IPS DF 6.9 (cell line): ENCODE measurements at places on chromosomes 3 and 15.

- no peak for DNase-seq
Observed at GRCh38 chr3:178369006-178369405, 167.2 kb upstream of the KCNMB2 start.

DNA sequence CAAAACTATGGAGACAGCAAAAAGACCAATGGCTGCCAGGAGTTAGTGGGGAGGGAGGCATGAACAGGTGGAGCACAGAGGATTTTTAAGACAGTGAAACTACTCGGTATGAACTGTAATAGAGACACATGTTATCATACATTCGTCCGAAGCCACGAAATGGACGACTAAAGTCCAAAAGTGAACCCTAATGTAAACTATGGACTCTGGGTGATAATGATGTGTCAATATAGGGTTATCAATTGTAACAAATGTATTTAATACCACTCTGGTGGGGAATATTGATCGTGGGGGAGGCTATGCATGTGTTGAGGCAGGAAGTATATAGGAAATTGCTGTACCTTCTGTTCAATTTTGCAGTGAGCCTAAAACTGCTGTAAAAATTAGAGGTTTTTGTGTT, 107.0 kb downstream of the CPN2 start:
- no peak for DNase-seq

DNA sequence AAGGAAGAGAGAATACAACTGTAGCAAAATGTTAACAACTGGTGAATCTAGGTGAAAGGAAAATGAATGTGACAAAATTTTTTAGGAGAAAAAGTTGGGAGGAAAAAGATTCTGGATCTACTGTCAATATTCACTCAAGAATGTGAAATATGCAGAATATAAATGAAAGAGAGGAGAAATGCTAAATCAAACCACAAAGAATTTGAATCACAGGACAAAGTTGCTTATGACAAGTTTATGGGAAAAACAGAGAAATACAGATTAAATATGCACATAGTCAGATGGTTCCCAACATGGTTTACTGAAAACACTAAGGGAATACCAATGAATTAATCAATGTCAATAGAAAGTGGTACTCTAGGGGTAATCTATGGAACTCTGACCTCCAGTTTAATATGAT, 27.6 kb downstream of the C3orf33 start:
- DNase-seq = no peak

- no peak for DNase-seq
Observed at GRCh38 chr3:38925351-38925750, 109.3 kb upstream of the SCN10A start.

DNA sequence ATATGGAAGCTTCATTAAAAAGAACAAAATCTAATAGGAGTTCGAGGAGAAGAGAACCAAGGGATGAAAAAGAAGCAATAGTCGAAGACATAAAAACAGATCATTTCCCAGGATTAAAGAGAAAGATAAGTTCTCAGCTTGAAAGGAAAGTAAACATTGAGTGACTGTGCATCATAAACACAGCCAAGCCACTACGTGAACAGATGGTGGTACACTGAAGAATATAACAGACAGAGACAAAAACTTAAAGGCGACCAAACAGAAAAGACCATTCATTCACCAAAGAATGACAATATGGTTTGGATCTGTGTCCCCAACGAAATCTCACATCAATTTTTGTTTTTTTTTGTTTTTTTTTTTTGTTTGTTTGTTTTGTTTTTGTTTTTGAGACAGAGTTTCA, 210.8 kb upstream of the LINGO1 start:
- no peak for DNase-seq

DNA sequence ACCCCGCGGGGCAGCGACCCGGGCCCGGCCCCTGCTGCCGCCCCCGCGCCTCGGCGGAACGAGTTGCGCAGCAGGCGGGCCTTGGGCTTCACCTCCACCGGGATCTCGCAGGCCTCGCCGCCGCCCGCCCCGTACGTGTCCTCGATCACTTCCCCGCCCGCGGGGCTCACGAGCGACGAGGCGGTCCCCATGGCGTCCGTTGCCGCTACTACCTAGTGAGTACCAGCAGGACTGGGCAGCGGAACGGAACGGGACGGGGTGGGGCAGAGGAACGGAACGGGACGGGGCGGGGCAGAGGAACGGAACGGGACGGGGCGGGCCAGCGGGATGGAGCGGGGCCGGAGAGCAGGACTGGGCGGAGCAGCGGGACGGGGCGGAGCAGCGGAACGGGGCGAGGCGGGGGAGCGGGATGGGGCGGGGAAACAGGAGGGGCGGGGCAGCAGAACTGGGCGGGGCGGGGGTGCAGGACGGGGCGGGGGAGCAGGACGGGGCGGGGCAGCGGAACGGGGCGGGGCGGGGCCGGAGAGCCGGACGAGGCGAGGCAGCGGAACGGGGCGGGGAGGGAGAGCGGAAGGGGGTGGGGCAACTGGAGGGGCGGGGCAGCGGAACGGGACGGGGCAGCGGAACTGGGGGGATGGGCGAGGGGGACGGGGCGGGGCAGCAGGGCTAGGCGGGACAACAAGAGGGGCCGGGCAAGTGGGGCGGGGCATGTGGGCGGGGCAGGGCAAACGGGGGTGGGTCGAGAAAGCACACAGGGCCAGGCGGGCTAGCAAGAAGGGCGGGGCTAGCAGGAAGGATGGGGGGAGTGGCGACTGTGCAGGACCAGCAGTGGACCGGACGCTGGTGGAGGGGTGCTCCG, at the start of gene NPHP3:
Gene NPHP3, minus strand, starts transcription at position 245 of the 859 bp plus-strand sequence. Its CDS starts 54 bp downstream, at position 191.
- DNase-seq = no peak

DNA sequence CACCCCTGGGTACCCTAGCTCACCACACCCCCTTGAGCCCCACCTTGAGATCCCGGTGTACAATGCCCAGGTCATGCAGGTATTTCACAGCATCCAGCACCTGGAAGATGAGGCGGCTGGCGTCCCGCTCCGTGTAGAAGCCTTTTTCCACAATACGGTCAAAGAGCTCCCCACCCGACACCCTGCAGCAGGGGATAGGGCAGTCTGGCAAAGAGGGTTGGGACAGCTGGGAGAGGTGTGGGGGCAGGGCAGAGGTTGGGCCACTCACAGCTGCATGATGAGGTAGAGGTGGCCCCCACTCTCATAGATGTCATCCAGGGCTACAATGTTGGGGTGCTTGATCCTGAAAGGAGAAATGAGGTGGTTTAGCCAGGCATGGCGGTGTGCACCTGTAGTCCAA, 6.9 kb downstream of the CAMK1 start:
- no peak for DNase-seq

DNA sequence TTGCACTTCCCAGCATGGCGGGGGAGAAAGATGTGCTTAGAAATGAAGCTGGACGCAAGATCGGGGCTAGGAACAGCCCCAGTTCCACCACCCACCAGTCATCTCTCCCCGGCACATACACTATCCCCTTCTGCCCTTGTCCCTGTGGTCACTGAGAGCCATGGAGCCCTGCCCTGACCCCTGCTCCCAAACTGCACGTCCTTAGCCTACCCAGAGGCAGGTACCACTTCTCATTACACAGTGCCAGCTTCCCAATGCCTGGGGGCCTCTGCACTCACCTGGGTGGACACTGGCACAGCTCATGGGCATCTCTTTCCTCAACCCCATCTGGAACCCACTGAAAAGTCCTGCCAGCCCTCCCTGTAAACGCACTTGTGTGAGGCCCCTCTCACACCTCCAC, 139.3 kb upstream of the PRR20G start:
- no peak for DNase-seq

DNA sequence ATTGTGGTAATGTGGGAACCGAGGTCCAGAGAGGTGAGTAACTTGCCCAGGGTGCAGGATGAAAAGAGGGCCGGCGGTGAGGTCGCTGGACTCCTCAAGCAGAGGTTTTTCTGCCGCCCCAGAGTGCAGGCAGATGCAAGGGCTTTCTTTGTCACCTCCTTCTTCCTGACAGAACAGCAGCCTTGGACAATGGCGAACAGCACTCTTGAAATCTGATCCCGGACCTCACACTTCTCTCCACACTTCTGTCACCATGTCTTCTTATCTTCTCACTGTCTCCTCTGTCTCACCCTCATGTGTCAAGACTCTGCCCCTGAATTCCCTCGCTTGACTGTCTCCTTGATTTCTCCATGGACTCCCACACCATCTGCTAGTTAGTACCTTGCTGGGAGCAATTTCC, 15.4 kb upstream of the VPS8 start:
- no peak for DNase-seq

- DNase-seq = no peak
Observed at GRCh38 chr3:64290161-64290560, 64.9 kb upstream of the PRICKLE2 start.

DNA sequence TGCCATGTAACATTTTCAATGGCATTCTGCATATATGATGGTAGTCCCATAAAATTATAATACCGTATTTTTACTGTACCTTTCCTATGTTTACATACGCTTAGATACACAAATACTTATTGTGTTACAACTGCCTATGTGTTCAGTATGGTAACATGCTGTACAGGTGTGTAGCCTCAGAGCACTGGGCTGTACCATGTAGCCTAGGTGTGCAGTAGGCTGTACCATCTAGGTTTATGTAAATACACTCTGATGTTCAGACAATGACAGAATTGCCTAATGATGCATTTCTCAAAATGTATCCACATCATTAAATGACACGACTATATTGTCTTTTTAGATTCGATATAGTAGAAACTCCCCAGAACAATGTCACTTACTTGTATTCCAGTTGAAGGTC, 22.7 kb downstream of the CD80 start:
- no peak for DNase-seq

GRCh38 chr15:85879334-85880163, 84.8 kb upstream of the KLHL25 start:
- DNase-seq = no peak

DNA sequence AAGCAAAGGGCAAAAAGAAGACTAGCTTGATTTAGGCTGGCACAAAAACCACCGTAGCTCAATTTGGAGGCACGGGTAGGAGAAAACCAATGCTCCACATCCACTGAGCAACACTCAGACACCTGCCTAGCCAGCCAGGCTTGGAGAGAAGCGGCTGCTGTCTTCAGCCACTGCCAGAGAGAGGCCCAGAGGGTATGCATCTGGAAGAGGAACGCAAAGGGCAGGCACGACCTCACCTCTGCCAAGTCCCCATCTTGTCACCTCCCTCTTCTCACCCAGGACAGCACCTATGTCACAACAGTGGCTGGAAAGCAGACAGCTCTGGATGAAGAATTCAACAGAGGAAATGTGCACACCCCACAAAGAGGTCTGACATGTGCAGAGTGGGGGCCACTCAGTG, 93.5 kb downstream of the ADAMTS17 start:
- DNase-seq = no peak

- DNase-seq = no peak
Observed at GRCh38 chr3:153462545-153462944, 300.5 kb downstream of the RAP2B start.

DNA sequence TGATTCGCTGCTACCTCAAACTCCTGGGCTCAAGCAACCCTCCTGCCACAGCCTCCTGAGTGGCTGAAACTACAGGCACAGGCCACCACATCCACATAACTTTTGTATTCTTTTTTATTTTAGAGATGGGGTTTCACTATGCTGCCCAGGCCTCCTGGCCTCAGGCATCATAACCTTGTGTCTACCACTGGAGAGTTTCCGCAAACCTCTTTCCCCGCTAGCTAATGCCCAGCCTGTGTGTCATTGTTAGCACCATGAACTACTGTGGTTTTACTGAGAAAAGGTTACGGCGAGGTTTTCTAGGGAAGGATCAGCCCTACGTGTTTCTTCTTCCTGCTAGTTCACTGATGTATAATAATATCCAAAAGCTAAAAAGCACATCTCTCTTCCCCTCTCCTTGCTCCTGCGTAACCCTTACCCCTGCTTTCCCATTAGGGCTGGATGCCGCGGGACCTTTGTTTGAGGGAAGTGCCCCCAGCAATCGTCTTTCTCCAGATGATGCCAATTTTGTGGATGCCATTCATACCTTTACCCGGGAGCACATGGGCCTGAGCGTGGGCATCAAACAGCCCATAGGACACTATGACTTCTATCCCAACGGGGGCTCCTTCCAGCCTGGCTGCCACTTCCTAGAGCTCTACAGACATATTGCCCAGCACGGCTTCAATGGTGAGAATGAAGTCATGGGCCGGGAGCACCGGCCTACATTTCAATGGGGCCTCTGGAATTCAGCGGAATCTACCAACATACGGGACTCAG, 113.7 kb downstream of the LIPC start:
- no peak for DNase-seq
